ENCODE measurements at places on chromosomes 2 and 18. TPM values are rescaled to one million over a fixed set of nuclear protein-coding genes. Genes with fewer than 3 reads are reported as not detected.

The ERMN gene
- not detected for total RNA-seq

The ATP6V1B1 gene
- total RNA-seq: 0.07 TPM

The LRATD1 gene
- 0.13 TPM for total RNA-seq

The FEV gene
- not detected for total RNA-seq

The MPV17 gene
- 60.1 TPM for total RNA-seq

The NOTO gene
- total RNA-seq: not detected

The TSPYL6 gene
- total RNA-seq: not detected

The POTEJ gene
- not detected for total RNA-seq

The RAX gene
- not detected for total RNA-seq

The RNASEH1 gene
- total RNA-seq: 45.9 TPM

The LYG1 gene
- total RNA-seq: 0.57 TPM

The FRZB gene
- total RNA-seq: not detected

The TMEM247 gene
- total RNA-seq: not detected

The HDLBP gene
- 663 TPM for total RNA-seq

The ICOS gene
- not detected for total RNA-seq
